ENCODE measurements at places on chromosomes 4 and X.

- no peak for DNase-seq
Observed at GRCh38 chr4:35939751-35940150, 304.6 kb downstream of the ARAP2 start.

GRCh38 chr4:187118602-187119120, 395.0 kb upstream of the FAT1 start:
- DNase-seq = no peak

- DNase-seq = no peak
Observed at GRCh38 chr4:578451-579443, 2.7 kb upstream of the TMEM271 start.

GRCh38 chr4:158817562-158818296, 48.9 kb downstream of the FNIP2 start:
- no peak for DNase-seq

GRCh38 chr4:145785391-145786008, 105.6 kb downstream of the C4orf51 start:
- no peak for DNase-seq

DNA sequence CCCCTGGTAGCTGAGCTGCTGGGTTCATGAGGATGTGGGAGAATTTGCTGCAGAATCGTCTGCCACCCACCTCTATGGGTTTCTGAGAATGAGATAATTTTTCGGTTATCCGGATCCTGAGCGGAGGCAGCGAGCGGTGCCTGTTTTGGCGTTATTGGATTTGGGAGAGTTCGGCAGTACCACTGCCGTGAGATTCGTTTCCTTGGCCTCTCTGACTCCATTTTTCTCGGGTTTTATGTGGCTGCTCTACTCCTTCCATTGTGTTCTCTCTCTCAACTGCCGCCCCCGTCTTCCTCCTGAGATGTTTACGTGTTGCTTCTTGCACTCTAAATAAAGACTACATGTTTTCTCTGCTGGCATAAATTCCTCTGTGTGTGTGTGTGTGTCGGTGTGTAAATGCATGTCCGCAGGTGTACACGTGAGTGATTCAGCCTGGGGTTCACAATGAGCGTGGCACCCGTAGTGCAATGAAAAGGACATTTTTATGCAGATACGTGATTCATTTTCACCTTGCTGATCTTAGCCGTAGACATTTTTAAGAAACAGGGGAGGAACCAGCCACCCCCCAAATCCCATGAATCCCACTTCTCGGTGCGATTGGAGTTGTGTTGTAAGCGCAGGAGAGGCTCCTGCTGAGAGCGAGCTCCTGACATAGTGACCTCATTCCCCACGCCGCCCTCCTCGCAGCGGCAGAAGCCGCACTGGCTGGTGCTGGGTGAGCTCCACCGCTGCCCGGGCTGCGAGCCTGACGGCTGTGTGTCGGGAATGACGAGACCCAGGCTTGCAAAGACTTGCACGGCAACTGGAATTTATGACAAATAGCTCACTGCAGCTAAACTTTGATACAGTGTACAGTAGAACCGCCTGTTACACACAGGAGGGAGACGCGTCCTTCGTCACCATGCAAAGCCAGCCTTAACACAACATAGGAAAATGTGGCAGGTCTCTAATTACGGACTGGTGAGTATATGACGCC, 82.2 kb downstream of the STOX2 start:
- DNase-seq = no peak

DNA sequence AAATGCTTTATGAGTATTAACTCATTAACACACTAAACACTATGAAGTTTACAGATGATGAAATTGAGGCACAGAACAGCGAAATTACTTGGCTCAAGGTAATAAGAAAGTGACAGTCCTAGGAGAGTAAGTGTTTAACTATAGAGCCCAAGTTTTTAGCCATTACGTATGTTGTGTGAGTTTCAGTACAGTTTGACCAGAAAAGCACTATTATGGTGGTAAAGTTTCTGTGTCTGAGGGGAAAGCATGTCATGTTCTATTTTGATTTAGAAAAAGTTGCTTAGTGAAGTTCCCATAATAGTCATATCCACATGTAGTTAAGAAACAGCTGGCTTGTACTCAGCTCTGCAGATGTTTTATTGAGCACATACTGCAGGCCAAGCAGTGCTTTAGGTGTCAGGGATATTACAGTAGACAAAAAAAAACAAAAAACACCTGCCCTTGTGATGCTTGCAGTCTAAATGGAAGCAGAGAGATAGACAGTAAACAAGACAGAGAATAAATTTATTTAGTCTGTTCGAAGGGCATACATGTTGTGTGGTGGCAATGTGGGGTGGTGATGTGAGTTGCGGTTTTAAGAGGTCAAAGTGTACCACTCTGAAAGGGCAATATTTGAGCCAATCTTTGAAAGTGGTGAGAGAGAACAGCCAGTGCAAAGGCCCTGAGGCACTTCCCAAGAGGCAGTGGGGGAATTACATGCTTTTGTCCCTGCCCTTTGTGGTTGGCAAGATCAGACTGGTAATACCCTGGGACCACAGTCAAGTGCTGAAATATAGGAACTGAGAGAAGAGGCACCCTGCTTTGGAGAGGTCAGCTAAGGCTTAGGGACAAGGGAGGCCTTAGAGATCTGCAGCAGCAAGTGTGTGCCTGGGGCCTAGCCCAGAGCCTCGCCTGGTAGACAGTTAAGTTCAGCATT, 6.2 kb downstream of the TMEM131L start:
- no peak for DNase-seq

DNA sequence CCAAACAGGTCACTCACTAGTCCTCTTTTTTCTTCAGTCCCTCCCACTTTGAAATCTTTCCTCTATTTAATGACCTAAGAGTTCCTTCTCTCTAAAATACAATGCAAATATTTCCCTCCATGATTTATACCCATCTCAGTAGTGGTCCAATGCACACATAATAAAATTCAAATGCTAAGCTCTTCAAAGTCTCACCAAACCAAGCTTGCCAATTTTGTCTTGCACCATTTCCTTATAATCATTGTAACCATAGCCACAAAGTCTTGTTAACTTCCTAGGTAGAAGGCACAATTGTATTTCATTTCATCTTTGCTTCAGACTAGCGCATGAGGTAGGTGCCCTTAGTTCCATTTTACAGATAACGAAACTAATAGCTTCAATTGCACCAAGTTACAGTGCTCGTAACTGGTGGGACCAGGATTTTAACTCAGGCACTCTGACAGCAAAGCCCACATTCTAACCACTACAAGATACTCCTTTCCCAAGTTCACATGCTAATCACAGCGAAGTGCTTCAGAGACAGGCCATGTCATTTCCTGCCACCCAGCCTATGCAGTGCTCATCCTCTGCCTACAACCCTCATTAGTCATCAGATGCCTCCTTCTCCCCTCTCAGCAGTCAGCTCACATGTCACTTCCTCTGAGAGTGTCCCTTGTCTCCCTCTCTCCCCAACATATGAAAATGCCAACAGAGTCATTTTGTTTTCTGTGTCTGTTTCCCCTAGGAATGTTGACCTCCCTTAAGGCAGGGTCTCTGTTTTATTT, 66.9 kb upstream of the PPARGC1A start:
- DNase-seq = no peak

- DNase-seq = no peak
Observed at GRCh38 chr4:11470438-11471045, 41.8 kb upstream of the HS3ST1 start.

- DNase-seq = no peak
Observed at GRCh38 chr4:39541987-39542610, 14.9 kb upstream of the UGDH start.

DNA sequence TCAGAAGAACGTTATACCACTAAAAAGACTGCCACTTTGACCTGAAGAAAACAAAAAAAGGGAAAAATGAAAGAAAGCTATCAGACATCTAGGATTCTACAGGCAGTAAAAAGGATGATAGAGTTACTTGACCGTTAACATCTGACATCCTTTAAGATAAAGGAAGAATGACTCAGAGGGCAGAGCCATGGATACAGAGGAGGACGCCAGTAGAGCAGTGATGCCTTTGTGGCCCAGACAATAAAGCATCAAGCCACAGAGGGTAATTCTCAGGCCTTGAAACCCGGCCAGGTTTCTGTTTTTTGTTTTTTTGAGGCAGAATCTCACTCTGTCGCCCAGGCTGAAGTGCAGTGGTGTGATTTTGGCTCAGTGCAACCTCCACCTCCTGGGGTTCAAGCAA, 9.5 kb upstream of the BEX1 start:
- no peak for DNase-seq

DNA sequence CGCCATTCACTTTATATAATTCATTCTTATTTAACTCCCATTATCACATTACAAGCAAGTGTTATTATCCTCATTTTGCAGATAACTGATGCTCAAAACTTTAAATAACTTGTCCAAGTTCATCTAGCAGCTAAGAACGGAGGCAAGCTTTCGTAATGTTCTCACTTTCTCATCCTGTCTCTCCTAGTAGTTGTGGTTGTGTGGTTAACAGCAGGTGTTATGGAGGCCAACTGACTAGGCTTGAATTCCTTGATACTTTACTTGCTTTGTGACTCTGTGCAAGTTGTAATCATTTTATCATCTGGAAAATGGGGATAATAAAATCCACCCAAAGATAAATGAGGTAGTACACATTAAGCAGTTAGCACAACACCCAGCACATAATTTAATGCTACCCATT, 109.9 kb upstream of the PTPN13 start:
- no peak for DNase-seq

DNA sequence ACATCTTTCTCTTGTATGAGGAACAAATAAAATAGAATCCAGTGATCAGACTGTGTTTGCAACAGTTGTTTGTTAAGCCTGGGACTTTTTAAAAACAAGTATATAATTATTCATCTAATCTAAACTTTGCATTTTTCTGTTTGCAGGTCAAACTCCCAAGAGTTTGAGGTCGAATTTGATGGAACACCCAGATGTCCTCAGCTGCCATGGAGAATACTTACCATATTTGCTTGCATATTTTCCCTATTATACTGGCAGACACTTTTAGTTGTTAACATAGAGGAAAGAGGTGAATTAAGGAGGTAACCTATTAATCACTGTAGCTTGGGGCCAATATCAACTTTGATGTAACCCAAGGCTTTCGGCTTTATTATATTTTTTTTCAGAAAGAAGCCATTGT, 401.5 kb upstream of the DIPK2B start:
- no peak for DNase-seq

DNA sequence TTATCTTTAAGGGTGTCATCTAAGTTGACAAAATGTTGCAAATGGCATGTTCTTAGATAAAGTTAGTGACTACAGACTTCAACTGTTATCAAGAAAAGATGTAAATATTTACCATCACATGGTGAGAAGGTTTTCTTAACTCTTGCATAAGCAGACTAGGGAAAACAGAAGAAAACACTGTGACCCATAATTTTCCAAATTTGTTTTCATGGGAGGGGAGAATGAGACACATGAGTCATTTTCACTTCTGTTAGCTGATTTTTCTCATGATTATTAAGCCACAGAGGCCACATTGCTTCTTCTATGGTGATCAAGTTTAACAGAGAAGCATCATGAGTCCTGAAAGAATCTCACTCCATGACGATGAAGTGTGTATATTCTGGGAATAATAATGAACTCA, 30.2 kb upstream of the SYTL5 start:
- no peak for DNase-seq

DNA sequence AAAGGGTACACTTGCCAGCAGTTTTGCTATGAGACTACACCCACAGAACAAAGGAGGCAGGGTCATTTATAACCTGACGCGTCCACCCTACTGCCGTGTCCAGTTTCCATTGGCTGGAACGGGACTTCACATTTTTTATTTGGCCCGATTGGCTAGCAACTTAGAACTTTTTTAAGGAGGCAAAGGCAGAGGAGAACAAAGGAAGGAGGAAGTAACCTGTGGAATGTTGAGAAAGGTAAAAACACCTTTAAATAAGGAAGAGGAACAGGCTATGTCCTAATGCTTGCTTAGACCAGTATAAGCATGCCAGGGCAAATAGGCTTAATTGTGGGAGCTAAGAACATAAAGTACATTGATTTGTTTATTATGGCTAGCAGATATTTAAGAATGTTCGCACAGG, 18.7 kb downstream of the KDM6A start:
- DNase-seq = no peak

DNA sequence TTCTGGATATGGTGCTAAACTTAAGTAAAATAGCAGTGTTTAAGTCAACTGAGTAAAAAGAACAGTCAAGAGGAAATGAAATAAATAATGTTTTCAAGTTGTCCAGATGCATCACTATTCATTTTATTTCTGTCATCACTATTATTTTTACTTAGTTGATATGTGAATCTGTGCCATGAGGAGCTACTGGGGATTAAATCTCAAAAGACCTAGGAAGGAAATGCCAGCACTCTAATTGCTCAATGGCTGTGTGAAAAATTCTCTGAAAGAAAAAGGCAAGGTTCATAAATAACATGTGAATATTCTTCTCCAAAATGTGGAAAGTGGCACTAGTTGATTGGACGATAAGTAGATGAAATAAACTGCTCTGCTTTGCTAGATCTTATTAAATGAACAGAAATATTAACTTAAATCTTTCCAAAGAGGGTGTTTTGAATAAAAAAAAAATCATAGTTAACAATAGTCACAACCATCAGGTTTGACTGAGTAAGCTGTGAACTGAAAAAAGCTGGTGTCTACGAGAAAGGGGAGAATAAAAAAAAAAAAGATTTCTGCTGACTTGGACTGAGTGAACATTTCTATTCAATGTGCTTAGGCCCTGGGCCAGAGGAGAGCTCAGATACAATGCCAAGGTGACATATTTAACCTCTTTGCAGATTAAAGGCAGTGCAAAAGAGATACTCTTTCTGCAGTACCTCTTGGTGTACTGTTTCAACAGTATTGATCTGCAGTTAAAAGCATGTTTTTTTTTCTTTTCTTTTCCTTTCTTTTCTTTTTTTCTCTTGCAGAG, 1.6 kb downstream of the SPARCL1 start:
- DNase-seq = no peak

GRCh38 chr4:106816496-106816895, 219.6 kb downstream of the DKK2 start:
- no peak for DNase-seq

- no peak for DNase-seq
Observed at GRCh38 chr4:121742794-121743193, 22.2 kb downstream of the SMIM43 start.

DNA sequence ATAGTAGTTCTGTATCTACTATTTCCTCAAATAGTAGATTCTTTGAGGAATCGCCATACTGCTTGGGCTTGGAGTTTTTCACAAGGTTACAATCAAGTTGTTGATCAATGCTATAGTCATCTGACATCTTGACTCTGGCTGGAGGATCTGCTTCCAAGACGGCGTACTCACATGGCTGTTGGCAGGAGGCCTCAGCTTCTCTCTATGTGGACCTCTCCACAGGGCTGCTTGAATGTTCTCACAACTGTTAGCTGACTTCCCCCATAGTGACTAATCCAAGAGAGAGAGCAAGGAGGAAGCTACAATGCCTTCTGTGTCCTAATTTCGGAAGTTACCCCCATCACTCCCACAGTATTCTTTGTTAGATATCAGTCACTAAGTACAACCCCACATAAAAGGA, 10.3 kb downstream of the EGFL6 start:
- no peak for DNase-seq

GRCh38 chr4:125682730-125683129, 368.0 kb downstream of the FAT4 start:
- no peak for DNase-seq

GRCh38 chr4:19829101-19829500, 422.6 kb upstream of the SLIT2 start:
- DNase-seq = no peak

All from stimulated activated CD4-positive, alpha-beta T cell treated with anti-CD3 and anti-CD28 coated beads, TNF-alpha, amount 100 ng/mL, for 48 hours (primary cell).